ENCODE measurements at places on chromosomes 5 and 9.

DNA sequence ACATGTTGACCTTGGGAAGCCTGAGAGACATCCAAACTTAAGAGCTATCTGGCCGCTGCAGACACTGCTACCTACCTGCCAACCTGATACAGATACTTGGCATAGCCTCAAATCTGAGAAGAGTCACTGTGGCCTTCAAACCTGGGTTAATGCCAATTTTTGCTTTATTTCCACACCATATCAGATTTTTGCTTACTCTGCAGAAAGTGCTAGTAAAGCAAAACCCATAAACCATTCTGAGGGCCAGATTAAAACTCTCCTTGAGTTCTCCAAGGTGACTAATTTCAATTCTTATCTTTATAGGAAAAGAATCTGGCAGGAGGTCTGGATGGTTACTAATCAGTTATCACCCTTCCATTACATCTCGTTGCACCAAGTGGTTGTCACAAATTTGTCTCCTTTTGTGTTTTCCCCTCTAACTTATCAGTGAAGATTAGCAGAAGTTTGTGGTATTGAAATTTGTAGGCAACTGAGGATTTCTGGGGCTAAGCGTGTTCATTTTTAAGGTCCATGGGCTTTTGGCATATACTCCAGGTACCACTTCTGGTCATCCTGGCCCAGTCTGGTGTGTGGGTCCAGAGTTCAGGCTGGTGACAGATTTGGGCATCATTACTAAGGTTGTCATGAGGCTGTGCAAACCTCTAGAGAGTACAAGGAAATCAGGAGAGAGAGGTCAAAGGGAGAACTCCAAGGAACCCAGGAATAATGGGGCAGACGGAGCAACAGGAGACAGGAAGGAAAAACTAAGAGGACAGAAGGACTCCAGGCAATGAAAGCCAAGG lies 177.9 kb downstream of the TSSK1B start:
- no peak for DNase-seq

GRCh38 chr5:6391151-6391550 lies 12.8 kb upstream of the MED10 start:
- no peak for DNase-seq

DNA sequence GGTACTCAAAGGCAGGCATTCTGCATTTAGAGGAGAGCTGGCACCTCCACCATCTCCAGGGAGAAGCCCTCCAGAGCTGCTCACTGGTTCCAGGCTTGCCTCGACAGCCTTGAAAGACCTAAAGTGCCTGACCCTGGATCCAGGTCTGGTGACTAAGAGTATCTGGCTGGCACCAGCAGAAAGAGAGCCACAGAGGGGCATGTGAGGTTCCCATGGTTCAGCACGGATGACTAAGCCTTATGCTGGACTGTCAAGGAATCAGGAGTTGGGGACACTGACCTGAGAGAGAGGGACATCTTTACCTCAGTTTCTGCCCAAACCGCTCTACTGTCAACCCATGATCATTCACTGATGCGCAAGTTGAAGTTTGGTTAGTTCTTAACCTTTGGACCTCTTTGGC lies 3.0 kb downstream of the ACTL7A start:
- DNase-seq: no peak

DNA sequence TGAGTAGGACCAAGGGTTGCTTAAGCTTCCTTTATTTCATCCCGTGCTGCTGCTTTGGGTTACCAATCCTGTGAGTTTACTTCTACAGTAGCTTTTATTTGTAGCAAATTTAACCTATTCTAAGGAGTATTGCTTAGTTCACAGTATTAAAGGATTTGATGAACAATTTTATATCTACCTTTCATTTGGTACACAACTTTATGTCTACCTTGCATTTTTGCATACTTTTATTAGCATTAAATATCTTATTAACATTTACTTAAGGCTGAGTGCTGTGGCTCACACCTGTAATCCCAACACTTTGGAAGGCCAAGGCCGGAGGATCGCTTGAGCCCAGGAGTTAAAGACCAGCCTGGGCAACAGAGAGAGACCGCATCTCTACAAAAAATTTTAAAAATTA lies 4.2 kb downstream of the GTF3C4 start:
- DNase-seq: no peak

DNA sequence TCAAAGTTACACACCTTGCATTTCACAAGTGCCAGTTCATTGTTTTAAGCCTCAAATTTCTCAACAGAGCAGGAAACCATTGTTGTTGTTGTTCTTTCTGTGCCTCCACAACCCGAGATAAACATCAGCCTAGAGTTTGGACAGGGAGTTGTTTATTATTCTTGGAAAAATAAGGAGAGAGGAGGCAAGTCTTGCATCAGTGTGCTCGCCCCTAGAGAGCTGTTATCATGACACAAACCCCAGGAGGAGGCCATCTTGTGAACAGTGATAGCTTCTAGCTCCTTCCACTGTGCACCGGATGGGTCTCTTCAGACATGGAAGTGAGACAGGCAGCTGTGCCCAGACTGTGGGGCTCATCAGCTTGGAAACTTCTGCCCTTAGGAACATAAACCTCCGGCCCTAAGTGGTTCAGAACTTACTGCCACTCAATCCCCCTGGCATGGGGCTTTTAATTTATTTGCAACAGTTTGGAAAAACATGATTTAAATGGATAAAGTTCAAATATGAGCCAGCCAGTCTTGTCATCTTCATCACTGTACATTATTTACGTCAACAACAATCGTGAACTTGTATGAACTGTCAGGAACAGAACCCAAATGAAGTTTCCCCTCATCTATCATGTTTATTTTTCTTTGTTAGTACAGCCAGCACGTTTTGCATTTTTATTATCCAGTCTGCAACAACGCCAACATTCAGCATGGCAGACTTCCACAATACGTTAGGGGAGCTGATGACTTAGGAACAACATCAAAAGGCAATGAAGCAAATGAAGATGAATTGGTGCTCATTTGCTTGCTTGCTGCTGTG lies 181.7 kb upstream of the S1PR3 start:
- DNase-seq: no peak

GRCh38 chr5:9156282-9156681 lies 389.6 kb downstream of the SEMA5A start:
- no peak for DNase-seq

DNA sequence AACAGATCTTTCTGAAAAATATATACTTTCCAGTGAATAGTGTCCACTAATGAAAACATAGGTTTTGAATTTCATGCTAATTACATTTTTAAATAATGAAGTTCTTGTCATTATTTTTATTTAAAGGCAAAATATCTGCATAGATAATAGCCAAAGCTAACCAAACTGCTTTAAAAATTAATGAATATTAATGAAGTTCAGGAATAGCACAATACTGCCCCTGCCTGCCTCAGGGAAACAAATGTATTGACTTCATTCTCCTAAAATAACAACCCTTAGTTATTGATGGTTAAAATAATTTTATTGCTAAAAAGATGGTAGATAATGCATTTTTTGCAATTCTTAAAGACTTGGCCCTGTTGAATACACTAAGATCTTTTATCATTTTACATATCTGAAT lies 103.6 kb upstream of the SSBP2 start:
- DNase-seq: no peak

DNA sequence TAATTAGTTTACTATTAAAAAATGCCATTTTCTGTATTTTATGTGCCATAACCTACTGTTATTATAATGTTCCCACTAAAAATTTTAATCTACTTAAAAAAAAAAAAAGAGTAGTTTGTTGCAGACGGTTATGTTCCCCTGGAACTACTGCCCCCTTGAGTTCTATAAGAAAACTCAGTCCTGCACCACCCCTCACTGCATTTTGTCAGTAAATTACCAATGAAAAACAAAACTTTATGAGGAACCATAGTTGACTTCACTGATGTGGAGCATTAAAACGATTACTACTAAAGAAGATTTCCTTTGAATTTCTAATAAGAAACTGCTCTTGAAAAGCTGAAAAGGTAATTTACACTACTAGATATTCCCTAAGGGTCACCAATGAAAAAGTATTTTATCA lies 288.7 kb downstream of the FBXL17 start:
- no peak for DNase-seq

DNA sequence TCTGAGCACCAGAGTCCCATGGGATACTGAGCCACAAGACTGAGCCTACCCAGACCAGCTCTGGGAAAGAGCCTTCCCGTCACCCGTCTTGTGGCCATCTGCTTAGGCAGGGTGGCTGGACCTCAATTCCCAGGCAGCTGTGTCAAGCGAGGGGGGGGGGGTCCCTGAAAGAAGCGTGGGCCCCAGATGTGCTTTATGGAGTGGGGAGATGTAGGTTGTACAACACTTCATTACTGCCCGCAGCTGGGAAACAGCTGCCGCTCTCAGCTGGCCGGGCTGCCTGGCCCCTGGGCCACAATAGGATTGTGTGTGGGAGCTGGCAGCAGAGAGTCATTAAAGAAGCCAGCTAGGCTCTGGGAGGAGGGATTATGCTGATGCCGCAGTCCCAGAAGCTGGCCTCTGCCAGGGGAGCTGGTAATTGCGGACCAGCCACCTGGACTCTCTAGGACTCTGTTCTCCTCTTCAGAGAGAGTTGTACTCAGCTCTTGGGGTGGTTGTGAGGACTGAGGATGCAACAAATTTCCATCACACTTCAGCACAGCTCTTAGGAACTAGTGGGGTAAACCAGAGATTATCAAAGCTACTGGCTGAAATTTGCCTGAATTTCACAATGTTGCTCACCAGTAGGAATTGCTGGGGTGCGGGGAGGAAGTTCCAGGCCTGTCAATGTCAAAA lies 145.4 kb downstream of the GADD45G start:
- no peak for DNase-seq

DNA sequence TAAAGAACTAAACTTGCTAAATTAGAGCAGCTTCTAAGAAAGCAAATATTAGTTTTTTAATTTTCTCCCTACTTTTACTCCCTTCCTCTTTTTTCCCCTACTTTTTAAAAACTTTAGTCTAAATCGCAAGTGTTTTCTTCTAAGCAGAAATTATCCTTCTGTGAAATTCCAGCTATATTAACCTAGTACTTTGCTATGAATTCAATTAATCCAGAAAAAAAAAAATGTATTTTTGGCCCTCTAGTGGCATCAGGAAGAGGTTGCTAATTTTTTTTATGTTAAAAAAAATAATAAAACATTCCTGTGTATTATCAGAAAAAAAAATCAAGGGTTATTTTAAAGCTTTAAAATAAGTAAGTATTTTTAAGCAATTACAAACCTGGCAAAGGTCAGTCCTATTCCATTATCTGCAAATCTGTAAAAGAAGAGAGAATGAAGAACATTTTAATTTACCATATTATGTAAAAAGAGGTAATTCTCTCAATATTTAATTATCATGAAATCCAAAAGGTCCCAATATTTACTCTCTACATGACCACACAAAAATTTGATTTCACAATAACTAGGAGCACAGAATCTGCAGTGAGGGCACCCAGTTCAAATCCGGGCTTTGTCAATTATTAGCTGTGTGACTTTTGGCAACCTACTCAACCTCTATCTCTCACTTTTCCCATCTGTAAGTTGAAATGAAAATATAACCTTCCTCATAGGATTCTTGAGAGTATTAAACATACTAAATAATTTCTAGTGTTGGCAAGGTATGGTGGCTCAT lies 52.0 kb downstream of the CEMIP2 start:
- no peak for DNase-seq

DNA sequence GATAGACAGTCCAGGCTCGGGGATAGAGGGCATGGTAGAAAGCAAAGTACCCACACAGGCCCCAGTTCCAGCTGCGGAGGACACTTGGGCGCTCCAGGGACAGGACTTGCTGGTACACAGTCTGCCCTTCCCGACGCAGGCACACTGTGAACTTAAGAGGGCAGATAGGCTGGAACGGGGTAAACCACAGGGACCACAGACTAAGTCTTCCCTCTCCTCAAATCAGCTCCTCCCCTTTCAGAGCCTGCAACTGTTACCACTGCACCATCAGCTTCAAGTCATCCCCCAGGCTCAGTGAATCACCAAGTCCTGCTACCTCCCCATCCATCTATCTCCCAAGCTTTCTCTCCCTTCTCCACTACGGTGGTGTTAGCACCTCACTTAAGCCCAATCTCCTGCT lies 7.3 kb downstream of the GBA2 start:
- no peak for DNase-seq

DNA sequence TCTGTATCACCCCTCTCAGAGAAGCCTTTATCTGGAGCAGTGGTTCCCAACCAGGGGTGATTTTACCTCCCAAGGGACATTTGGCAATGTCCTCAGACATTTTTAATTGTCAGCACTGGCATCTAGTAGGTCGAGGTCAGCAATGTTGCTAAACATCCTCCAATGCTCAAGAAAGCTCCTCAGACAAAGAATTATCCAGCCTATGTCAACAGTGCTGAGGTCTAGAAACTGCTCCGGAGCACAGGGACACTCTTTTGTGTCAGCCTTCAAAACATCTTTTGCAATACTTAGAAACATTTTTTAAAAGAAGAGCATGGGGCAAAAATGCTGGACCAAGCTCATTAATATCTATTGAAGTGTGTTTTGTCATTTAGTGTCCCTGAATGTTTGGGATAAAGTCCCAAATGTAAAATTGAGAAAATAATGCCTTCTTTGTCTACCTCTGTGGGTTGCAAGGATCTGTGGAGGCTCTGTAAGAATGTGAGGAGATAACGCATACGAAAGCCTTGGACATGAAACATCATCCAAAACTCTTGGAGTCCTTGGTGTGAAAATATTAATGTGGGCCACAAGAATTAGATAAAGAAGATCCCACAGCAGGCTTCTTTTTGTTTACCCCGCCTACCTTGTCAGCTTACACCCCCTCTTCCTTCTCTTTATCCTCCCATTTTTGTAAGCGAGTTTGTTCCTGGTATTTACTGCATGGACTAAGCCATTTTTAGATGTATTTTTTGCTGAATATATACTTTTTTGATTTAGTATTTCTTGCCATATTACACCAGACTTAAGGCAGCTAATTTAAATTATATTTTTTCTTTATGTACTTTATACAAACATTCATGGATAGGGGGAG lies 193.5 kb downstream of the CD180 start:
- no peak for DNase-seq

GRCh38 chr5:105659396-105659795 lies 2011.3 kb downstream of the EFNA5 start:
- no peak for DNase-seq

GRCh38 chr5:10564838-10565784 lies 1.2 kb downstream of the ANKRD33B start:
- no peak for DNase-seq

GRCh38 chr5:36367524-36367923 lies 65.8 kb upstream of the RANBP3L start:
- DNase-seq: no peak
